ENCODE measurements at places on chromosomes 5 and 9. TPM values are rescaled to one million over a fixed set of nuclear protein-coding genes. Genes with fewer than 3 reads are reported as not detected.

The FGFR4 gene
- total RNA-seq = 145 TPM

The CDC37L1 gene
- 26.9 TPM for total RNA-seq

The SEMA6A gene
- total RNA-seq = 355 TPM

The SLC34A1 gene
- total RNA-seq = 0.31 TPM

The CDHR2 gene
- not detected for total RNA-seq

The VLDLR gene
- 46.3 TPM for total RNA-seq

The CATSPER3 gene
- total RNA-seq = 0.74 TPM

The DNAI1 gene
- total RNA-seq = 0.19 TPM

The PALM2AKAP2 gene
- 8.3 TPM for total RNA-seq

The LRRC19 gene
- total RNA-seq = not detected

The ZSWIM6 gene
- 6.6 TPM for total RNA-seq

The EPB41L4B gene
- total RNA-seq = 32.2 TPM

The RNF180 gene
- total RNA-seq = 4.2 TPM

The SLCO6A1 gene
- not detected for total RNA-seq

The ANKRD31 gene
- total RNA-seq = 0.59 TPM

The TMEM215 gene
- 1.2 TPM for total RNA-seq

The CBY3 gene
- 2.3 TPM for total RNA-seq

The KCNV2 gene
- total RNA-seq = not detected

The CCNI2 gene
- 0.74 TPM for total RNA-seq

The GARIN3 gene
- not detected for total RNA-seq

The RANBP17 gene
- 53.1 TPM for total RNA-seq

The PTGES gene
- 3.9 TPM for total RNA-seq

The C7 gene
- total RNA-seq = not detected

The ESM1 gene
- not detected for total RNA-seq

The MYOT gene
- total RNA-seq = not detected

The GPBP1 gene
- total RNA-seq = 121 TPM

The CDH18 gene
- total RNA-seq = 0.66 TPM

The PRR16 gene
- total RNA-seq = 0.62 TPM

The TAS2R1 gene
- total RNA-seq = 0.31 TPM

The C9 gene
- not detected for total RNA-seq

The ZFP37 gene
- total RNA-seq = 5.0 TPM

The SH3GL2 gene
- total RNA-seq = 8.6 TPM

The TPPP gene
- 1.4 TPM for total RNA-seq

The RANBP3L gene
- not detected for total RNA-seq

The OR1J2 gene
- not detected for total RNA-seq

The FAM151B gene
- total RNA-seq = not detected

The SLC1A1 gene
- 8.8 TPM for total RNA-seq

The SH3TC2 gene
- 0.04 TPM for total RNA-seq

The CKMT2 gene
- total RNA-seq = 8.2 TPM

The IGFBPL1 gene
- total RNA-seq = 78.5 TPM

The IL9 gene
- not detected for total RNA-seq
